Daoy (cell line): ENCODE measurements at places on chromosomes 6 and 20. TPM values are rescaled to one million over a fixed set of nuclear protein-coding genes. Genes with fewer than 3 reads are reported as not detected.

DNA sequence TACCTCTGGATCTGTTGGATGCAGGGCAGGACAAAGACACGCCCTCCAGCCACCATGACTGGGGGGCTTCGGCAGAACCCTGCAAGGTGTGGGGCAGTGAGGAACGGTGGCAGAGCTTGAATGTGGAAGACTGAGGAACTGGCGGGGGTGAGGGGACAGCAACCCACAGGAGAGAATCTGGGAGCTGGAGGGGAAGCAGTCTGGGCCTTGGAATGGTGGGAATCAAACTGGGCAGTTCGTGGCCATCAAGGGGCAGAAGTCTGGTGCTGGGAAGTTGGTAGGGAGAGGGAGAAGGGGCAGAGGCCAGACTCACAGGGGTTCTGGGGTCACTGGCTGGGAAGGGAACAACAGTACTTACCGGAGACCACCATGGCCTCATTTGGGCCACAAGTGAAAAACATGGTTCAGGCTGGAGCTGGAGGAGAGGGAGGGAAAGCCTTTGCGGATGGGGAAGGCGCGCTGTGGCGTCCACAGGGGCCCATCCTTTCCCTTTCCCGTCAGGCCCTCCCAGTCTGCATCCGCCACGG, 635 bp downstream of the FLOT1 start:
- DNase-seq: no peak

DNA sequence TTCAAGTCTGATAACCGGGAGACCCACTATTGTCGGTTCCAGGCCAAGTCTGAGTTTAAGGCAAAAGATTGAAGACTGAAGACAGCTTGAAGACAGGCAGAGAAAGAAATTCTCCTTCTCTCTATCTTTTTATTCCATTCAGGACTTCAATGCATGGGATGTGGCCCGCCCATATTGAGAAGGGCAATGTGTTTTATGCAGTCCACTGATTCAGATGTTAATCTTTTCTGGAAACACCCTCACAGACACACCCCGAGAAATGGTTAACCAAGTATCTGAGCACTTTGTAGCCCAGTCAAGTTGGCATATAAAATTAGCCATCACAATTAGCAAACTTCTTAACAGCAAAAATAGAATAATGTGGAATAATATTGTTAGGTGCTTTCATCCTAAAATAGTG, 75.5 kb upstream of the FABP7 start:
- no peak for DNase-seq

The CD40 gene
- total RNA-seq: 0.06 TPM in 1 of 2 replicates, not detected in the other

The PRND gene
- not detected in 2 replicates for total RNA-seq

DNA sequence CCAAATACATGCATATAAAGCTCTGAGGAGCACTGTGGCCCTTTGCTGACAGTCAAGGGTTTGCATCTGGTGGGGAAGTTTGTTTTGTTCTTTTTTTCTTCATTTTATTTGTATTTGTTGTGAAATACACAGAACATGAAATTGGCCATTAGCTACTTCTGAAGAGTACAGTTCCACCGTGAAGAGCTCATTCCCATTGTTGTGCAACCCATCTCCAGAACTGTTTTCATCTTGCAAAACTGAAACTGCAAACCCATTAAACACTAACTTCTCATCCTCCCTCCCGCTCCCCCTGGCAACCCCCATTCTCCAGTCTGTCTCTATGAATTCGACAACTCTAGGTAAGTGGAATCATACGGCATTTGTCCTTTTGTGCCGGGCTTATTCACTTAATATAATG, 231.3 kb downstream of the TFAP2C start:
- no peak for DNase-seq

The HRH3 gene
- total RNA-seq: not detected in 2 replicates

The CTNNBL1 gene
- total RNA-seq: 44.7 and 46.6 TPM in 2 replicates

The GRM1 gene
- not detected in 2 replicates for total RNA-seq

The RRAGD gene
- 8.8 and 9.4 TPM in 2 replicates for total RNA-seq

DNA sequence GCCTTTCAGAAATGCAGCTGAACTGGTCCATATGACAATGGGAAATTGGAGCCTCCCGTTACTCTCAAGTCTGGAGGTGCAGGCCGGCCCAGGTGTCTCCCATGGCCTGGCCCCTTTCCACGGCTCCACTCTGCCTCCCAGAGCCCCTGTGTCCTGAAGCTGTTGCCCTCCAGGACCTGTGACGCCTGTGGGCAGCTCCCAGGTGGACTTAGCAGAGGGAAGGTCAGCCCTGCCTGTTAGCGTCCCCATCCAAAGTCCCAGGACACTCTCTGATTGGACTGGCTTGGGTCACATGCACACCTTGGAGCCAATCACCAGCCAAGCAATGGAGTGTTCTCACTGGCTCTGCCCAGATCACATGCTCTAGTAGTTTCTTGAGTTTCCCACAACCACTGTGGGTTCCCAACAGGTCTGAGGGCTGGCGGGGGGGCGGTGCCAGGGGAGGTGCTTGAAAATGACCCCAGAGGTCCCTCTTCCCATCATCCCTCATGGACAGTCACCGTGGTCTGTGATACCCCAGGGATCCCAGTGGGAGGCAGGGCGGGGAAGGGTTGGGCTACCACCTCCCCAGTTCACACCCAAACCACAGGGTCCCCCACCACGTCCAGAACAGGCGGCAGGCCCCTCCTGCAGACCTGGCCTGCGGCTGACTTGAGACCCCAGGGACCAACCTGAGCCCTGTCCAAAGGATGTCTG, 135.6 kb downstream of the TAF4 start:
- DNase-seq: no peak

The RPS6KA2 gene
- total RNA-seq: 5.5 and 6.7 TPM in 2 replicates
